Hematopoietic multipotent progenitor cell (in vitro differentiated cells): ENCODE measurements at places on chromosomes 4 and X. TPM values are rescaled to one million over a fixed set of nuclear protein-coding genes. Genes with fewer than 3 reads are reported as not detected.
A peak's percentile ranks its signal among the peaks of the same experiment; 100 is the strongest.

DNA sequence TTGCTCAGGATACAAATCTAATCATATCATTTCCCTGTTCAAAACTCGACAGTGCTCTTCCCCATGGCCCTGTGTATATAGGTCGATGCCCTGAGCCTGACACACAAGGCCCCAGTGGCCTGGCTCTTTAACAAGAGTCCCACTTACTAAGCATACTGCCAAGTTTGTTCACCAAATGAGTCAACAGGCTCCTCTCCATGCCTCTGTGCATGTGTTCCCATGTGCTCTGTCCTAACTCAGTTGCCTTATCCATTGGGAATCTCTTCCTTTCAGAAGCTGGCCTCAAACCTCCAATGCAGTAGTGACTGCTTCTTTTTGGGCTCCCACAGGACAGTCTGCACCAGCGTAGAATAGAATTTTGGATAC lies 18.9 kb upstream of the CXCR3 start:
- DNase-seq = no peak

ZNF182 gene
- 2.2 TPM for total RNA-seq

NUDT10 gene
- 9.4 TPM for total RNA-seq

GRCh38 chrX:3407781-3408180 lies 61.3 kb upstream of the MXRA5 start:
- no peak for DNase-seq

KIAA1210 gene
- total RNA-seq = not detected

DNA sequence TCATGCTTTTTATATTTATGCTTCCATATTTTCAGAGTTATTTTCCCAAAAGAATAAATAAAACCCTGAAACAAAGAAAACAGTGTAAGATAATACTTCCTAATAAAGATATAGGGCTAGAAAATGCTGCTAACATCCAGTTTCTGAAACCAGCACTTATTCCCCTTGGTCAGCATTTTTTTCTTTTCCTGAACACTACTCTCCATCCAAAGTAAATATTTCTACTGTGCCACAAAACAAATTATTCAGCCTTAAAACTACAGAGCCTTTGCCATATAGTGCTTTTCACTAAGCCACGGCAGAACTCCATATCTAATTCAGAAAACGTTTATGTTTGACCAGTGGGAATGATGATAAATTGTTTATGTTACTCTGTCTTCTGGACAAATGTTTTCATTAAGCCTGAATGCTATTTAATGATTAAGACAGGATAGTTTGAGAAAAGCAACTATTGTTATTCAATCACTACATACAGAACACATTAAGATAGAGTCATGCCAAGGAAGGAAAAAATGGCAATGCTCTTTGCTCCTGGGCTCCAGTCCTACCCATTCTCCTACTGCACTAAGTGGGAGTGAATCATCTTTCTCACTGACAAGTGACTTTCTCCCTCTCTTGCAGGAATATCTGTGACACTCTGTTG lies 723.9 kb downstream of the FAT4 start:
- no peak for DNase-seq

- no peak for DNase-seq
These were observed 55.5 kb upstream of the PAK3 start for GRCh38 chrX:111040377-111041017.

UGT2B7 gene
- total RNA-seq = not detected

GRCh38 chr4:140071806-140072205 lies 82.2 kb downstream of the MAML3 start:
- DNase-seq = peak; percentile 92

ARR3 gene
- total RNA-seq = not detected

- no peak for DNase-seq
These were observed 5.2 kb upstream of the PGRMC1 start for GRCh38 chrX:119230850-119231249.

DNA sequence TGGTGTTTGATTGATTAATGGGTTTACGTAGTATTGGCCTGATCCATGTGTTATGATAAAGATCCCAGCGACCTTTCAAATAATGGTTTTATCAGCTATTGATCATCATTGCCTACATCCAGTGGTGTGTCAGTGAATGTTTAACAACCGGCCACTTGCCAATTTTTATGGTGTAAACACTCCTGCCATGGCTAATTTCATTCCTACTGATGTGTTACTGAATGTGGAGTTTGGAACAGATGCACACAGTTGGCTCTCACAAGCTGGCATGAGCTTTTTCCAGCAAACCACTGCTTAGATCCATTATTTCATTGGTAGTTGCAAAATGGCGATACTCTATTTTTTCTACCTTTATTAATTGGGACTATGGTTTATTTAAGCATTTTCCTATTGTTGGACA lies 139.9 kb downstream of the REPS2 start:
- DNase-seq = no peak

TLR3 gene
- 3.2 TPM for total RNA-seq

RBM47 gene
- total RNA-seq = 6.2 TPM

RTL5 gene
- 4.6 TPM for total RNA-seq

GRCh38 chrX:134365904-134366303 lies 94.1 kb upstream of the HPRT1 start:
- DNase-seq = no peak

DNA sequence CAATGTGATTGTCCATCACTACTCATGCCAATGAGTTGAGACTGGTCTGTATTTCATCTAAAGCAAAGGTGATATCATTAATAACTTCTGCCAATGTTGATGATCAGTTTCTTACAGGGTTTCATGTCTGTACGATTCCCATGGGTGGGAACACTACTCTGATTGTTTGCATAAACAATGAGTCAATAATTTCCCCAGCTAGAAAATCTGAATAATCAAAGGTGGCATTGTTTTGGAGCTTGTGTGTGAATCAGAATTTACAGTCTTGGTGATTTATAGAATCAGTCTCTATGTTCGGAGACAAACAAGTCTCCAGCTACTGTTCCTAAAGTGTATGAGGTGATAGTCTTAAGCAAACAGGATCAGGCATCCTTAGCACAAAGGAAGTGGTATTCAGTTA lies 35.5 kb upstream of the PARM1 start:
- no peak for DNase-seq

PSAPL1 gene
- total RNA-seq = not detected

DNA sequence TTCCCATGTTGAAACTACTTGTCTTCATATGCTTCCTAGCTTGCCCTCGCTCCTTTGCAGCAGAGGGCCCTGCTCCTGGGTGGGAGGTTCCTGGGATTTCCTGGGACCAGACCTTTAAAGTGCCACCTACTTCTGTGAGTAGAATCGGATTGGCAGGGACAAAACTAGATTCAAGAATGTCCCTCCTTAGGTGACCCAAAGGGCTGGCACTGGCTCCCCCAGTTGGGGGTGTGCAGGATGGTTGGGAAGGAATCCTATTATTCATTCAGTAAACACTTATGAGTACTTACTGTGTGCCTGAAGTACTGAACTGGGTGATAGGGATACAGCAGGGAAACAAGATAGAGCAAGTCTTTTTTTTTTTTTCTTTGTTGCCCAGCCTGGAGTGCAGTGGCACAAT lies 2.6 kb upstream of the KANTR start:
- no peak for DNase-seq

GRCh38 chrX:40298572-40299479 lies 201.1 kb upstream of the BCOR start:
- DNase-seq = peak; percentile 30

FGA gene
- not detected for total RNA-seq

NAP1L3 gene
- 12.4 TPM for total RNA-seq

STK32B gene
- total RNA-seq = 14.8 TPM
